ENCODE measurements at places on chromosomes 11 and 22. TPM values are rescaled to one million over a fixed set of nuclear protein-coding genes. Genes with fewer than 3 reads are reported as not detected.

- DNase-seq: no peak
These were observed 4.7 kb upstream of the KDM2A start for GRCh38 chr11:67114275-67114896.

GRCh38 chr11:69708736-69709401 is 5.0 kb upstream of the FGF19 start:
- DNase-seq: no peak

GRCh38 chr11:61542705-61543104 is 34.2 kb downstream of the LRRC10B start:
- DNase-seq: no peak

Gene NNMT
- 505 TPM for total RNA-seq

- no peak for DNase-seq
These were observed 6.3 kb upstream of the MYO18B start for GRCh38 chr22:25735650-25736049.

DNA sequence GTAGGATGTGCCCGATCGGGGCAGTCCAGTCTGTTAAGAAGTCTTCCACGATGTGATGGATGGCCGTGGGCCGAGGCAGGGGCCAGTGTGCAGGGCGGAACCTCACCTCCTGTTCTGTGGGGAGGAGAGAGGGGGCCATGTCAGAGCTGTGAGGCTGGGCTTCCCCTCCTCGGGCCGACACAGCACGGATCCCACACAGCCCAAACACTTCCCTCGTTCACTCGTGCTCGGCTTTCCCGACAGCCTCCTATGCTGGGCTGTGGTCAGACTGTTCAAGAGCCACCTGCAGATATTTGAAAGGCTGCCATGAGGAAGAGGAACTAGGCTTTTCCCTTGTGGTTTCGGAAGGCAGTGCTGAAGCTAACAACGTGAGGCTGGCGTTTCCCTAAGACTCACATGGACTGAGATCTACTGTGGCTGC is 12.3 kb upstream of the TXN2 start:
- no peak for DNase-seq

DNA sequence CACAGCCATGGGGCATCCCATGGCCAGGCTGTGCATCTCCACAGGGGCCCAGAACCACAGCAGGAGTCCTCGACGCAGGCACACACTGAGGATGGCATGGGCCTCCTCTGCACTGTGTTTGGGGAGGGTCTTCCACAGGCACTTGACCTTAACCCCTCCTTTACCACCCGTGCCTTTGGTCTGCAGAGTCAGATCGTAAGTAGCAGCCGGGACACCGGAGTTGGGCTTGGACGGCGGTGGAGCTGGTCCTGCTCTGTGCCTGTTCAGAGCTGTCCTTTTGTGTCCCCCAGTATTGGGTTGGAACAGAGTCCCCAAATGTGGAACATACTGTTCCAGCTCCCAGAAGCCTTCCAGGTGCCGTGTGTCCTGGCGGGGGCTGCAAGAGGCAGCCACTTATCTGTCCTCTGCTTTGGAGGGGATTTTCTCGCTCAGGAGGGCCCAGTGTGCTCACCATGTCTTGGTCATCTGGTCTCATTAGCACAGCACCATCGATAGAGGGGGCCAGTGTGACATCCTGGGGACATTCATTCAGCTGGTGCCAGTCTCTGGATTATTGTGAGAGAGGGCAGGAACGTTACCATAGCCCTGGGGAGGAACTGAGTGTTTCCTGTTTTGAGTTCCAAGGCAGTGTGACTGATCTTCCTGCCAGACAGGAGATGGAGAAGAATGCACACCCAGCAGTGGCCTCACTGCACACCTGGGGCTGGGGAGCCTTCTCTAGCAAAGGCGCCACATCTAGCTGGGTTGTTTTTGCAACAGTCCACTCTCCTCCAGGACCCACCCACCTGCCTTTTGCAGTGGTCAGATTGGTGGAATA is 12.4 kb downstream of the CRELD2 start:
- DNase-seq: peak; percentile 65

- DNase-seq: peak; percentile 78
These were observed 33.7 kb upstream of the MPPED1 start for GRCh38 chr22:43377896-43378704.

DNA sequence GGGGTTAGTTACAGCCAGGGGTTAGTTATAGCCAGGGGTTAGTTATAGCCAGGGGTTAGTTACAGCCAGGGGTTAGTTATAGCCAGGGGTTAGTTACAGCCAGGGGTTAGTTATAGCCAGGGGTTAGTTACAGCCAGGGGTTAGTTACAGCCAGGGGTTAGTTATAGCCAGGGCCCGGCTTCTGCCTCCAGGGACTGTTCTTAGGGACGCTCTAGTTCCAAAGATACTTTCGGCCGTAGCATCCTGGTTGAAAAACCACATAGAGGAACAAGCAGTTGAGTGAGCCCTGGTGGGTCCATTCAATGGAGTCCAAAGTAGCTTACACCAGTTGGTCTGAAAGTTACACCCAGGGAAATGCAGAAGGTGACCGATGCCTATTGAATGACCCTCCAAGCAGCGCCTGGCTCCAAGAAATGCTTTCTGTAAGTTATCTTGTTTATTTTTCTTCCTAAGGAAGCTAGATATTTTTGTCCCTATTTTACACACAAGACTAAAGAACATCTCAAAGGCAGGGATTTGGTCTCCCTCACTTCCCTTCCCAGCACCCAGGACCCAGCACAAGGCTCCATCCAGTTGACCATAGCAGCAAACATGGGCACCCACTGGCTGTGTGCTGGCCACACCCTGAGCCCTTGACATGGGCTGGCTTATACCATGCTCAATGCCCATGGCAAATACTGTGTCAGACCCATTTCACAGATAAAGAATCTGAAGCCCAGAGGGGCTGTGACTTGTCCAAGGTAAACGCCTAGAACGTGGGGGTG is 49.7 kb upstream of the SHISAL1 start:
- DNase-seq: peak; percentile 11

DNA sequence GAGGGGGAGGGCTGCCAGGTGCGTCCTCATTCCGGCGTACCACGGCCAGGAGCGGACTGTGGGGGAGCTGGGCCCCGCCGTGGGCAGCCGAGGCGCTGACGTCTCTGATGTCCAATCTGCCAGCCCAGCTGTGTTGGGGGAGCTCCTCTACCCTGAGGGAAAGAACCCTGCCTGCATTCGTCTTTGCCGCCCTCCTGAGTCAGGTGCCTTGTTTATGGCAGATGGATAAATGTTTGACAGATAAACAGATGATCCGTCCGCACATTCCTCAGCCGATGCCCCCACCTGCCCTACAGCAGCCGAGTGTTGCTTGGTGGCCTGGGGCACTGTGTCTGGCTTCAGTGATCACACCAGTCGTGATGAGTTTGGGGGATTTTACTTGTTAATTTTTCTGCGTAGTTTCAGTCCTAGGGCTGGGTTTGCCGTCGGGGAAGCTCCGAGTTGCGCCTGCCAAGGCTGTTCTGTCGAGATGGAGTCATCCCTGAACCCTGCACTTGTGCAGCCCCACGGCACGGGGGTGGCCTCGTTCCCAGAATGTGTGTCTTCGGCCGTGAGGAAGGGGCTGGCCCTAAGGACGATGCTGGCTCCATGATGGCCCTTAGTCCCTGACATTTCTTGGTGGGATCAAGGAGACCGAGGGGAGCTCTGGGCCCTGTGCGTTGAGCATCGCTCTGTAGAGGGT is 1083.9 kb downstream of the BRD1 start:
- DNase-seq: no peak

- DNase-seq: no peak
These were observed 4.0 kb downstream of the AP5B1 start for GRCh38 chr11:65776710-65777141.

DNA sequence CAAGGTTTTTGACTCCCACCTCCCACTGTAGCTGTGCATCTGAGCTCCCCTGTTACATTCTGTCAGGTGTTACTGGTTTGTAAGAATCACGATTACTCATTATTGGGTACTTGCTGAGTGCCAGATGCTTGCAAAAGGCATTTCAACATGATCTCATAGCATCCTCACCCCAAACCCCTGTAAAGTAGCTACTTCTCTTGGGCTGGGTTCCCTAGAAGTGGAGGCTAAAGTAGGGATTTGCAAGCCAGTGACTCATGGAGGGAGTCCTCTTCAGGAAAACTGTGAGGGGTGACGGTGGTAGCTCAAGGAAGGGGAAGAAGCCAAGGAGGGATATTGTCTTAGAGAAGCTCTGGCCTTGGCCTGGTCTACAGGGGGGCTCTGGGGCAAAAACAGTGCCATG is 78.6 kb downstream of the TIMP3 start:
- peak; percentile 59 for DNase-seq

Gene OR4A16
- total RNA-seq: not detected

- peak; percentile 77 for DNase-seq
These were observed 32.2 kb downstream of the RPL3 start for GRCh38 chr22:39287076-39287725.

Gene APOA4
- total RNA-seq: not detected

- DNase-seq: peak; percentile 22
These were observed 858 bp downstream of the OAF start for GRCh38 chr11:120211522-120212258.

Gene INPP5J
- total RNA-seq: 0.43 TPM

GRCh38 chr11:62611705-62612365 is 740 bp downstream of the EML3 start:
- peak; percentile 55 for DNase-seq

DNA sequence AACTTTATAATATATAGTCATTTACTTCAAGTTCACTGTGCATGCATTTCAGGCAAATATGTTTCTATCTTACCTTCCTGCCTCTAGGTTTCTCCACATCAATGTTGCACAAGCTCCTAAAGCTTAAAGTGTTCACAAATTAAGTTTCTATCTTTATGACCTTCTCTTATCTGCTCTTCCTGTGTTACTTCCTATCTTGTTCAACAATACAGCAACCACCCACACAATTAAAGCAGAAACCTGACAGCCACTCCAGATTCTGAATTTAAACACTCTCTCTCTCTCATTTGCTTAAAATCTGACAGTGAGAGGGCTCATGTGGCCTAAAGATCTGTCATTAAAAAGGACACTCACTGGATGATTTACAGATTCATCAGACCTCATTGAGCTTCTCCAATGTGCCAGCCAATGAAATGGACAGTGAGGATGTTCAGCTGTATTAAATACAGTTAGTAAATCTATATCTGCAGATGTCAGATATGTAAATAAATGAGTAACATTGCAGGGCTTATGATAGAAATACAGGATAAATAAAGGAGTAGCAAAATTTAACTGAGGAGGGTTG is 10.9 kb downstream of the PDGFD start:
- DNase-seq: no peak

DNA sequence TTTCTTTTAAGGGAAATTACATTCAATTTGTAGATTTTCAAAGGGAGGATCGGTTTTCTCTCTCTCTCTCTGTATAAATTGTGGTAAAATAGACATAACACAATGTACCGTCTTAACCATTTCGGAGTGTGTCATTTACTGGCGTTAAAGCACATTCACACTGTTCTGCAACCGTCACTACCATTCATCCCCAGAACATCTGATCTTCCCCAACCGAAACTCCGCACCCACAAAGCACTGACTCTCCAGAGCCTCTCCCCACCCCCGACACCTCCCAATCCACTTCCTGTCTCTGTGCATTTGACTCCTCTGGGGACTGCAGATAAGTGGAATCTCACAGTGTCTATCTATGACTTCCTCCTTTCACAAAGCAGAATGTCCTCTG is 15.9 kb upstream of the GRAMD4 start:
- peak; percentile 16 for DNase-seq

GRCh38 chr22:40449676-40450035 is 79.3 kb downstream of the SGSM3 start:
- DNase-seq: peak; percentile 71

Gene WNT7B
- total RNA-seq: 0.64 TPM

- no peak for DNase-seq
These were observed 6.3 kb downstream of the NOX4 start for GRCh38 chr11:89484896-89485295.

- DNase-seq: no peak
These were observed 4.0 kb upstream of the PTGDR2 start for GRCh38 chr11:60859616-60860250.

- no peak for DNase-seq
These were observed 54.7 kb upstream of the CCDC188 start for GRCh38 chr22:20205464-20205963.

GRCh38 chr22:40241200-40241763 is 63.6 kb downstream of the TNRC6B start:
- no peak for DNase-seq

- peak; percentile 12 for DNase-seq
These were observed 46.3 kb upstream of the SYT13 start for GRCh38 chr11:45332276-45332934.

DNA sequence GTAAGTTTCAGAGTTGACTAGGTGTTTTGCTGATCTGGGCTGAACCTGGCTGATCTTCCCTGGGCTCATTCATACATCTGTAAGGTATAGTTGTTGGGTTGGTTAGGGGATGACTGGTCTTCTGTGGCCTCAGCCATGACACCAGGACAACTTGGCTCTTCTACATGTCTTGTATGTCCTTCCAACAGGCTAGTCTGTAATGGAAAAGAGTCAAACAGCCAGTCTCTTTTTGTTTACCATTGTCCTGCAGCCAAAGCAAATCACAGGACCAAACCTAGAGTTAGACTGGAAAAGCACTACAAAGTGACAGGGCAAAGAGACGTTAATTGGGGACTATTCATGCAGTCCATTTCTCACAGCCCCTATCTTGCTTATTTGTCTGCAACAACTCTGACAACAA is 17.8 kb downstream of the SERPING1 start:
- DNase-seq: no peak

DNA sequence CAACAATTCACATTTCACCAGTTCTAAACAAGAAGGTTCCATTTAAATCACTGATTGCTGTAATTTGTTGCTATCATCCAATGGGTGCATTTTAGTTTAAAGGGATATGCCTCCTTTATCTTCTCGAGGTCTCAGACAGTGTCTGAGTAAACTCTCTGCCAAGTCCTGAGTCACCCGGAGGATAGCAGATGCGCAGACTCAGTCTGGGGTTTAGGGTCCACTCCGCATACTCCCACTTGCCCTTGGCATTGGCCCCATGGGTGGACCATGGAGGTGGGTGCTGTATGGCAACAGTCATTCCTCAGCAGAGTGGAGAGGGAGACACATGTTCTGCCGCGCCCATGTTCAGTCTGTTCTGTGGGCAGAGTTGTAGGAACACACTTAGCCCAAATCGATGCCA is 65.4 kb upstream of the CRTAM start:
- peak; percentile 55 for DNase-seq

GRCh38 chr11:59556115-59556916 is 45.0 kb downstream of the OR4D9 start:
- peak; percentile 85 for DNase-seq

- peak; percentile 83 for DNase-seq
These were observed 108.6 kb upstream of the RASSF10 start for GRCh38 chr11:12900496-12900895.

DNA sequence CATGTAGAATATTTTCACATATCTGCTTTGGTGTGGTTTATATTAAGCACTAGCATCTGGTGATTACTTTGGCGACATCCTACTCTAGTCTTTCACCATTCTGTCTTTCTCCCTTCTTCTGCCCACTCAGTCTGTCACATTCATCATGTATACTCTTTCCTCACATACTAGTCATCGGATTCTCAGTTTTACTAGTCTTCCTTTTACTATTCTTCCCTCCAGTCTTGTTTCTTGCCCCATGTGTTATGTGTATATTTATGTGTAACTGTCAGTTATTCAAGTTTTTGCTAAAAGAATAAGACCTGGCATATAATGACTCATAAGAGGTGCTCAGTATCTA is 4.6 kb upstream of the DIXDC1 start:
- no peak for DNase-seq

GRCh38 chr11:33910296-33910957 is 18.6 kb upstream of the LMO2 start:
- DNase-seq: no peak

Measured in fibroblast of villous mesenchyme (primary cell).